ENCODE measurements at places on chromosomes 11 and 22. TPM values are rescaled to one million over a fixed set of nuclear protein-coding genes. Genes with fewer than 3 reads are reported as not detected.

DNA sequence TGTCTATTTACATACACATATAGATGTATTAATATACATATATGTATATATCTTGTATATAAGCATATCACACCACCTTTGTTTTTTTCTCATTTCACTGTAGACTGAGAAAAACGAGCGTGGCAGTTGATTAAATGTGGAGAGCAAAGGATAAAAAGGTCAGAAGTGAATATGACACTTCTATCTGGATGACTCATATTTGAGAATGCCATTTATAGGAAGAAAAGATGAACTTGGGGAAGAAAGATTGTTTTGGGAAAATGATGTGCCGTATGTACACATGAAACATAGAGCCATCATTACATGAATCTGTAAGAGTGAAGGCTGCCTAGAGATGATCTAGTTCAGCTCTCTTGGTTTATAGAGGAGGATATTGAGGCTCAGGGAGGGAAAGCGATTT, 28.7 kb downstream of the AMOTL1 start:
- H3K4me3 ChIP-seq = no peak overlapping the region
- H3K36me3 ChIP-seq = no peaks in the 10 kb centered on the region
- peaks cover 8% of the 10 kb centered on the region for H3K27me3 ChIP-seq

GRCh38 chr11:57219021-57219627, 17.9 kb downstream of the APLNR start:
- no peak overlapping the region for H3K27ac ChIP-seq
- H3K4me1 ChIP-seq = no peaks in the 10 kb centered on the region
- H3K4me3 ChIP-seq = no peak overlapping the region
- peaks cover 14% of the 10 kb centered on the region for H3K27me3 ChIP-seq
- no peak for DNase-seq
- H3K36me3 ChIP-seq = no peaks in the 10 kb centered on the region

GRCh38 chr22:43404673-43405385, 7.0 kb upstream of the MPPED1 start:
- no peaks in the 10 kb centered on the region for H3K36me3 ChIP-seq
- no peak overlapping the region for H3K27ac ChIP-seq
- H3K4me3 ChIP-seq = no peak overlapping the region
- peaks cover 15% of the 10 kb centered on the region for H3K27me3 ChIP-seq

DNA sequence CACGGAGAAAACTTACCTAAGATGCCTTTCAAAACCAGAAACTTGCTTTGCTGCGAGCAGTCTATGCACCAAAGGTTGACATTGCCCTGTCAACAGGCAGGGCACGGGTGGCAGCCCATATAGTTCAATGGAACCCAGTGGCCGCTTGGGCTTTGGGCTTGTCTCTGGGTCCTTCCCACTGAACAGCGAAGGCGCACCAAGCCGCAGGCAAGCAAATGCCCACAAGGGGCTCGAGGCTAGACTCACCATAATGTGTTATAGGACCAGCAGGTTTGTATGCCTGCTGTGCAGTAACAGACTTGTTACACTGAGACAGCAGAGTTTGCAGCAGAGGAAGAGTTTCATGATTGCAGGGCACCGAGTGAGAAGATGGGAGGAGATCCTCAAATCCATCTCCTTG, 20.3 kb downstream of the CLDN5 start:
- H3K27me3 ChIP-seq = no peaks in the 10 kb centered on the region
- no peak overlapping the region for H3K4me3 ChIP-seq
- peaks cover 16% of the 10 kb centered on the region for H3K4me1 ChIP-seq
- no peak for DNase-seq
- H3K36me3 ChIP-seq = peaks cover 17% of the 10 kb centered on the region

DNA sequence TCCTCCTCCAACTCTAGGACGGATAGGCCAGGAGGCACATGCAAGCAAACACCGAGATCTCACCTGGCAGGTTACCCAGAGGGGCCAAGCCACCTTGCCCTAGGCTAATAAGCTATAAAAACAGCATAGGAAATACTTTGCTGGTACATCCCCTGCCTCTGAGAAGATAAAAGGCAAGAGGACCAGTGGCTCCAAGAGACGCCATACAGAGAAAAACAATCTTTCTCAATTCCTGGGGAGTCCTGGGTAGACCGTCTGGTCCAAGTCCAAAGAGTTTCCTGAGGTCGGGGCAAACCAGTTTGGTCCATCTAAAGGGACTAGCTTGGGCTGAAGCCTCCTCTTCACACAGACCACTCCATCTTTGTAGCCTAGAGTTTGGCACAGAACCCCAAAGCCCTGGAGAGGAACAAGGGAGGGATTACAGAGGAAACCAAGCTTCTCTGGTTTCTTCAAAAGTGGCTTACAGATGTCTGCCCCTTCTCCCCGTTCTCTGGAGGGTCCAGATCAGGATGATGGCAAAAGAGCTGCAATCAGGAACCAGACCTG, 40.4 kb downstream of the NUMA1 start:
- DNase-seq = no peak
- H3K4me3 ChIP-seq = no peak overlapping the region
- peaks cover 9% of the 10 kb centered on the region for H3K36me3 ChIP-seq
- H3K4me1 ChIP-seq = peaks cover 43% of the 10 kb centered on the region
- no peak overlapping the region for H3K27ac ChIP-seq

DNA sequence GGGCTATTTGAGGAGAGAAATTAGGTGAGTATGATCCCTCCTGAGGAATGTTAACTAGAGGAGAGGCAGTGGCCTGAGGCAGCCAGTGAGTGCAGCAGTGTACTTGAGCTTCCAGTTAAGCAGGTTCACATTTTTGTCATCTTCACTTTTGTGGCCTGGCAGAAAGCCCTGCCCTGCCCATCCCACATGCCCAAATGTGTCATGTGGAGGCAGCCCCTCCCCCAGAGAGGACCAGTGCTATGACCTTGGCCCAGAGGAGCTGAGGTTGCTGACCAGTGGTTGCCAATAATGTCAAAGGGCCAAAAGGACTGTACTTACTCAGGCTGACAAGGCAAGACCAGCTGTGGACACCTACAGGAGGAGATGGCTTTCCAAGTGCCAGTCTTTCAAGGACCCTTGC, 17.6 kb upstream of the GRK2 start:
- H3K4me1 ChIP-seq = peaks cover 22% of the 10 kb centered on the region
- H3K36me3 ChIP-seq = peaks cover 33% of the 10 kb centered on the region
- H3K27me3 ChIP-seq = no peaks in the 10 kb centered on the region

- no peaks in the 10 kb centered on the region for H3K36me3 ChIP-seq
- H3K27me3 ChIP-seq = no peaks in the 10 kb centered on the region
- H3K4me3 ChIP-seq = no peak overlapping the region
- H3K27ac ChIP-seq = no peak overlapping the region
Measured at GRCh38 chr11:130473056-130473794, 24.8 kb downstream of the ADAMTS15 start.

- peaks cover 23% of the 10 kb centered on the region for H3K27me3 ChIP-seq
- H3K4me3 ChIP-seq = no peak overlapping the region
- DNase-seq = no peak
- no peaks in the 10 kb centered on the region for H3K4me1 ChIP-seq
- H3K27ac ChIP-seq = no peak overlapping the region
Measured at GRCh38 chr22:27060190-27060589, 402.8 kb downstream of the MIAT start.

GRCh38 chr22:38456272-38456835, 1.4 kb upstream of the KCNJ4 start:
- H3K4me1 ChIP-seq = peaks cover 8% of the 10 kb centered on the region
- H3K27me3 ChIP-seq = peaks cover 82% of the 10 kb centered on the region
- H3K27ac ChIP-seq = no peak overlapping the region
- no peak for DNase-seq

DNA sequence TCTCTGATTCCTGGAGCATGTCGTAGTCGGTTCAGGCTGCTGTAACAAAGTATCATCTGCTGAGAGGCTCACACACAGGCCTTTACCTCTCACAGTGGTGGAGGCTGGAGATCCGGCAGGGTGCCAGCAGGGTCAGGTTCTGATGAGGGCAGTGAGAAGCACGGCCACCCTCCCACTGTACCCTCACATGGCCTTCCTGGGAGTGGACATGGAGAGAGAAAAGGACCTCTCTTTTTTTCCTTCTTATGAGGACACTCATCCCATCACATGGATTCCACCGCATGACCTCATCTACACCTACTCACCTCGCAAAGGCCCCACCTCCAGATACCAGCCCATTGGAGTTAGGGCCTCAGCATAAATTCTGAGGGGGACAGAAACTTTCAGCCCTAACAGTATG, 99.5 kb downstream of the BCR start:
- no peak for DNase-seq
- H3K27me3 ChIP-seq = no peaks in the 10 kb centered on the region
- no peak overlapping the region for H3K27ac ChIP-seq
- no peaks in the 10 kb centered on the region for H3K36me3 ChIP-seq
- peak overlapping the region; percentile 22 for H3K4me3 ChIP-seq
- H3K4me1 ChIP-seq = peaks cover 29% of the 10 kb centered on the region

DNA sequence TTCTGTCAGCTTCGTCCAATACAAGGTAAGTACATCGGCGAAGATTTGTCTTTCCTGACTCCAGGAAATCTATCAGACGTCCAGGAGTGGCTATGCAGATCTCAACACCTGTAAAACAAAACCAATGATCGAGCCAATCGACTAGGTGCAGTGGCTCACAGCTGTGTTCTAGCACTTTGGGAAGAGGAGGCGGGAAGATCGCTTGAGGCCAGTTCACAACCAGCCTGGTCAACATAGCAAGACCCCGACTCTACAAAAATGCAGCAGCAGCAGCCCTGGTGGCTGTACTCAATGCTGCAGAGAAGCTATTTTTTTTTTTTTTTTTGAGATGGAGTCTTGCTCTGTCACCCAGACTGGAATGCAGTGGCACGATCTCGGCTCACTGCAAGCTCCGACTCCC, 11.2 kb downstream of the DDX17 start:
- no peak overlapping the region for H3K4me3 ChIP-seq
- no peak overlapping the region for H3K27ac ChIP-seq
- peaks cover 62% of the 10 kb centered on the region for H3K36me3 ChIP-seq
- no peaks in the 10 kb centered on the region for H3K27me3 ChIP-seq
- H3K4me1 ChIP-seq = peaks cover 69% of the 10 kb centered on the region
- no peak for DNase-seq

- no peaks in the 10 kb centered on the region for H3K36me3 ChIP-seq
- no peaks in the 10 kb centered on the region for H3K4me1 ChIP-seq
- no peaks in the 10 kb centered on the region for H3K27me3 ChIP-seq
- DNase-seq = no peak
- no peak overlapping the region for H3K27ac ChIP-seq
Measured at GRCh38 chr11:72856551-72857345, 42.5 kb downstream of the ATG16L2 start.

DNA sequence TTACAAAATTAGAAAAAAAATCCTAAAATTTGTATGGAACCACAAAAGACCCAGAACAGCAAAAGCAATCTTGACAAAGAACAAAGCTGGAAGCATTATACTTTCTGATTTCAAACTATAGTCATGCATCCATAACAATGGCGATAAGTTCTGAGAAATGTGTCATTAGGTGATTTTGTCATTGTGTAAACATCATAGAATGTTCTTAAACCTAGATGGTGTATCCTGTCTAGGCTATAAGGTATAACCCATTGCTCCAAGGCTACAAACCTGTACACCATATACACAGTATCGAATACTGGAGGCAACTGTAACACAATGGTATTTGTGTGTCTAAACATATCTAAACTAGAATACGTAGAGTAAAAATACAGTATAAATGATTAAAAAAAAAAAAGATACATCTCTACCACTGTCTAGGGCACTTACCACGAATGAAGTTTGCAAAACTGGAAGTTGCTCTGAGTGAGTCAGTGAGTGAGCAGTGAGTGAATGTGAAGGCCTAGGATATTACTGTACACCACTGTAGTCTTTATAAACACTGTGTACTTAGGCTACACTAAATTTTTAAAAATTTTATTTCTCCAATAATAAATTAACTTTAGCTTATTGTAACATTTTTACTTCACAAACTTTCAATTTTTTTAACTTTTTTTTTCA, 18.1 kb upstream of the SC5D start:
- H3K27me3 ChIP-seq = peaks cover 18% of the 10 kb centered on the region
- H3K4me3 ChIP-seq = no peak overlapping the region
- no peak for DNase-seq
- H3K4me1 ChIP-seq = no peaks in the 10 kb centered on the region
- no peak overlapping the region for H3K27ac ChIP-seq

DNA sequence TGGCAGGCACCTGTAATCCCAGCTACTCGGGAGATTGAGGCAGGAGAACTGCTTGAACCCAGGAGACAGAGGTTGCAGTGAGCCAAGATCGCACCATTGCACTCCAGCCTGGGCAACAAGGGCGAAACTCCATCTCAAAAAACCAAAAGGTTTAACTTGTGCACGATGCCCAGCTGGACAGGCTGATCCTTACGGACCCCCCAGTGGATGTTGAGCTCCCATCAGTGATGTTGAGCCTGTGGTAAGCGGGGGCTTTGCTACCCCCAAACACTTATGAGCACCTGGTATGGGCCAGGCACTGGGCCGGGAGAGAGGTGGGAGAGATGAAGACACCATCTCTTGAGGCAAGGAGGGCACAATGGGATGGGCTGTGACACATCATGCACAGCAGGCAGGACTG, 7.4 kb upstream of the SERPIND1 start:
- no peak overlapping the region for H3K27ac ChIP-seq
- DNase-seq = no peak
- peaks cover 6% of the 10 kb centered on the region for H3K36me3 ChIP-seq
- H3K4me1 ChIP-seq = no peaks in the 10 kb centered on the region
- H3K4me3 ChIP-seq = no peak overlapping the region

DNA sequence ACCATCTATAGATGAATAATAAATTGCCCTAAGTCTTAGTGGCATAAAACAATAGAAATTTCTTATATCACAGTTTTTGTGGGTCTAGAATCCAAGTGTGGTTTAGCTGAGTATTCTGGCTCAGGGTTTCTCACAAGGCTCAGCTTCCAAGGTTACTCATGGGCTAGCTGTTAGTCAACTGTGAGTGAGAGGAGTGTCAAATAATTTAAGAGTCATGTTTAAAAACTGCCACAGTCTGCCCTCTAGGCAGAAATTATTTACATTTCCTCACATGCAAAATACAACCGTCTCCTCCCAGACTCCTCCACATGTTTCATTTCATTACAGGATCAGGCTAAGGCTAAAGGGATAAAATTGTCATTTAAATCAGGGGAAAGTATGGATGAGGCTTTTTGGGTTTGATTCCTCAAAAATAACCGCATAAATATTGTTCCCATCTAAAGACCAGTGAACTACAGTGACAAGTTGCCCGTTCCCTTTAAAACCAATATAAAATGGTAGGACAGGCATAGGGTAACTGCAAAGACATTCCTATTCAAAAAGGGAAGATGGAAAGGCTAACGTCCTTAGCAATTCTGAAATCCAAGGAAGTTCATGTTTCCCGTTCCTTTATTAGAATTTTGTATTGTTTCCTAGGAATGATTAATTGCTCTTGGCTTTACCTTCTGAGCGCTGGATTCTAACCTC, 324.3 kb downstream of the DYNC2H1 start:
- H3K27me3 ChIP-seq = no peaks in the 10 kb centered on the region
- H3K36me3 ChIP-seq = no peaks in the 10 kb centered on the region
- H3K4me3 ChIP-seq = no peak overlapping the region
- no peak overlapping the region for H3K27ac ChIP-seq
- no peaks in the 10 kb centered on the region for H3K4me1 ChIP-seq
- no peak for DNase-seq

- H3K4me3 ChIP-seq = peak overlapping the region; percentile 44
- peaks cover 89% of the 10 kb centered on the region for H3K4me1 ChIP-seq
- no peak for DNase-seq
Measured at GRCh38 chr22:40050258-40050657, 55.5 kb downstream of the FAM83F start.

MS4A3 gene
- not detected for total RNA-seq

PIWIL4 gene
- total RNA-seq = 1.1 TPM

SIAE gene
- total RNA-seq = 8.4 TPM

OR4C16 gene
- total RNA-seq = not detected

KCTD14 gene
- total RNA-seq = 0.34 TPM

SYT7 gene
- not detected for total RNA-seq

SLN gene
- total RNA-seq = not detected

ZDHHC5 gene
- 62.8 TPM for total RNA-seq

OR56A3 gene
- not detected for total RNA-seq

KCNJ1 gene
- not detected for total RNA-seq

PATE2 gene
- 0.14 TPM for total RNA-seq

All from activated T-cell treated with anti-CD3 and anti-CD28 coated beads, Interleukin-2, amount 50 U/mL, for 72 hours (primary cell).